ENCODE measurements at places on chromosomes 6 and 20.

DNA sequence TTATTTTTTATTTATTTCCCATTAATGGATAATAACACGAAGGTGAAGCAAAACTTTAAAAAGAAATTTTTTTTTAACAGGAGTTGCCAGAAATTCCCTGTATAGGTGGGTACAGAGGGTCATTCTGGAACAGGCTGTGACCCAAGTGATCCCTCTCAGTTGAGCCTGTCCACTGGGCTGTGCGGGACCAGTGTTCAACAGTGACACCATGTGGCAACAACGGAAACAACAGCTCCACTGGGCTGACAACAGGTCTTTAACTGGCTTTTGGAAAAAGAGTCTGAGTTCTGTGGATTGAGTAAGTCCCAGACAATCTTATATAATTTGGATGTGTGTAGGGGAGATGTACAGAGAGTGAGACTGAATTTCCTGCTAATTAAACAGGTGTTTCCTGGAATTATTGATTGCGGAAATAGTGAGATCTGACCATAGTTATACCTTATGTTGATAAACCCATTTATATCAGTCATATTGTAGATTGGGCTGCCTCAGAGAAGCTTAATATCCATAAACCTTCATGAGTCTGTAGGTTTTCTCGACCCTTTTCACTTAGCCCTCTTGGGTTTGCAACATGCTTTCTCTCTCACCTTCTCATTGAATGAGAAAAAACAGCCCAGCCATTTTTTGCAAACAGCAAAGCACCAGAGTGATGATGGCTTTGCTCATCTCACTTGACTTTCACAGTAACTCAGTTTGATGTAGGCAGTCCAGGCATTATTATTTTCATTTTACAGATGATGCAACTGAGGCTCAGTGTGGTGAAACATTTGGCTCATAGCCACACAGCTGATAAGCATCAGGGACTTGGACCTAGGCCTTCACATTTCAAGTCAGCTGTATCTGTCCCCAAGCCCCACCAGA lies 17.5 kb downstream of the KIAA1755 start:
- no peak for DNase-seq

- no peak for DNase-seq
These were observed 134.0 kb downstream of the GJA10 start for GRCh38 chr6:90028066-90028778.

- DNase-seq: no peak
These were observed 27.3 kb downstream of the COL21A1 start for GRCh38 chr6:56220078-56220477.

DNA sequence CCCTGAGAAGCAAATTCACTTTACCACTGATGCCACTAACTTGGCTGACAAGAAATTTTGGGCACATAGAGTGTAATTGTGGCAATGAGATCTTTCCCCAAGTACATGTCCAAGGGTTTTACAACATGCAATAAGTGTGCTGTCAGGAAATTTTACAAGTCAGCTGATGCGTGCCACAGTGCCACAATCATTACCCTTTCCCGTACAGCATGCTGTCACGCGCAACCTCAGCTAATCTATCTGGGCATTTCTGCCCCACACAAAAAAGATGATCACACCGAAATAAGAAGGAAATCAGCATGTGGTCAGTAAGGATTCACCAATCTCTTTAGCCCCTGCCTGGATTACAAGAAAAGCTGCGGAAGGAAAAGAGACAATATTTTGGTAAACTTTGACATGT lies 163.6 kb upstream of the PREP start:
- DNase-seq: no peak

DNA sequence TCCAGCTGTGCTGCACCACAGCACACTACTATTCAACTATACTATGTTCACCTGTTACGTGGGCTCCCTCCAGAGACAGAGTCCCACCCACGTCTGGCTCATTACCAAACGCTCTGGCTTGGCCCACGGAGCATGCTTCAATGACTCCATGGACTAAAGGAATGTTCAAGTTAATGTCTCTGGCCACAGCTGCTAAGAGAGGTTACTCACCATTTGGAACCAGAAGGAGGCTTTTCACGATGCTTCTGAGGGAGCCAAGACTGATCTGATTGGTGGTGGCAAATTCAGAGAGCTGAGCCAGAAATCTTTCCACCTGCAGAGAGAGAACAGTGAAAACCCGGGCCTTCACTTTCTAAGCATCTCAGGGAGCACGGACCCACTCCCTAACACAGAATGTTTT lies 15.6 kb downstream of the COMMD7 start:
- DNase-seq: no peak

- DNase-seq: no peak
These were observed 231.5 kb upstream of the SUPT3H start for GRCh38 chr6:45609141-45609638.

DNA sequence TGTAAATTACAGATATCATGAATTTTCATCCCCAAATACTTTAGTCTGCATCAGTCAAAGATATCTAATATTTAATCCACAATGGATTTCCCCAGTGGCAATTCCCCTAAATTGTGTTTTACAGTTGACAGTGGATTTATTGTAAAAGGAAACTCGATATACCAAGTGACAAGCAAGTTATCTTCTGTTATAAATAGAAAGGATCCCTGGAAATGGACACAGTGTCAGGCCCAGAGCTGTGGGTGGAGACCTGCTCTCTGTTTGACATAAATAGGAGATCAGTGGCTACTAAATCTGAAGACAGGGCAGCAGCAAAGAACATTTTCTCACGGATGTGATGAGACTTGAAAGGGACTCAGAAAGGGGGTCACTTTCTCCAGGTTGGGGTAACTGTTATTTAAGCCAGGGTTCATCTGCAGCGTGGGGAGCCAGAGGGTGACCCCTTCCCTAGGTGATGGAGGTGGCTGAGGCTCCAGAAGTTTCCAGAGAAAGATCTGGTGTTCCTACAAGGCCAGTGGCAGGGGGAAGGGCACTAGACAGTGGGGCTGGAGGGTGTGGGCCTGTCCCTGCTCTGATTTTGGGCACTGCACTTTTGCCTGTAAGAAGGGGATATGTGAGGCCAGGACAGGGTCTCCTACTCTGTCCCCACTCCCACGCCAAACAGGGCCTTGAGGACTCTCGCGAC lies 12.3 kb upstream of the FAM110A start:
- DNase-seq: no peak

DNA sequence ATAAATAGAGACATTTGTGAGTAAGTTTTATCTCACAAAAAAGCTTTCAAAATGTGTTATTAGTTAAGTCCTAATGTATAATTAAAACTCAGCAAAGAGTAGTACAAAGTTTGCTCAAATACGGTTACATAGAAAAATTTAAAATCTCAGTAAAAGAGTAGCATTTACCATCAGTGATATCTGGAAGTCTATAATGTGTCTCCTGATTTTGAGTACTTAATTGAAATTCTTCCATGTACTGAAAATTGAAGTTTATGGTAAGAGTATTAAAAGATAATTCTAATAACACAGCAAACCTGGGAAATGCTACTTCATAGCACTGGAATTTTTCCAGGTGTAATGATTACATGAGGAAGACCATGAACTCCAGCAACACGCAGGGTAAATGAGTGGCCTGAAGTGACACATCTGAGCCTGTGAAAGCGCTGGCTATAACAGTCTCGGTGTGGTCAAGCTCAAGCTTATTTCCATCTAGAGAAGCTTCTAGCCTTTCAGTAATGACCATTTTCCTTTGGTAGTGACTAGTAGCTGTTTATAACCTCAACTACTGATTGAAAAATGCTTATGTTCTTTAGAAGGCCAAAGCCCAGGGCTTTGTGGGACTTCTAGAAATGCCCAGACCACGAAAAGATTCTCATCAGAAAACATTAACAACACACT lies 203.2 kb downstream of the ISM1 start:
- DNase-seq: no peak

GRCh38 chr6:162385980-162386379 lies 341.6 kb downstream of the PRKN start:
- no peak for DNase-seq

DNA sequence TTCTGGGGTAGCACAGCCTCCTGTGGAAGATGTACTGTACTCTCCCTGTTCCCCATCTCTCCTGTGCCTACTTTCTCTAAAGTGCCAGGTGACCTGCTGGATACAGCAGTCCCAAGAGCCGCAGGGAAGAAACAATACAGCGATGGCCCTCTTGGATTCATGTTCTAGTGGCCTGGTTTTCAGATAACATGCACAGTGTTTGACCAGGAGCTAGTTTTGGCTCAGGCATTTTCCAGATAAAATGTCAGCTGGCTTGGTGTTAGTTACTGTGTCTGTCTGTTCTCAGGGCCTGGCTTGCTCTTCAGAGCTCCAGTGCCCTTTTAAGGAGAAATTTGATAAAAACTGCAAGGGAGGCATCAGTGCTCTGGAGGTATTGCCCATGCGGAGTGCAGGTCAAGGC lies 41.3 kb downstream of the GABRR2 start:
- DNase-seq: no peak

DNA sequence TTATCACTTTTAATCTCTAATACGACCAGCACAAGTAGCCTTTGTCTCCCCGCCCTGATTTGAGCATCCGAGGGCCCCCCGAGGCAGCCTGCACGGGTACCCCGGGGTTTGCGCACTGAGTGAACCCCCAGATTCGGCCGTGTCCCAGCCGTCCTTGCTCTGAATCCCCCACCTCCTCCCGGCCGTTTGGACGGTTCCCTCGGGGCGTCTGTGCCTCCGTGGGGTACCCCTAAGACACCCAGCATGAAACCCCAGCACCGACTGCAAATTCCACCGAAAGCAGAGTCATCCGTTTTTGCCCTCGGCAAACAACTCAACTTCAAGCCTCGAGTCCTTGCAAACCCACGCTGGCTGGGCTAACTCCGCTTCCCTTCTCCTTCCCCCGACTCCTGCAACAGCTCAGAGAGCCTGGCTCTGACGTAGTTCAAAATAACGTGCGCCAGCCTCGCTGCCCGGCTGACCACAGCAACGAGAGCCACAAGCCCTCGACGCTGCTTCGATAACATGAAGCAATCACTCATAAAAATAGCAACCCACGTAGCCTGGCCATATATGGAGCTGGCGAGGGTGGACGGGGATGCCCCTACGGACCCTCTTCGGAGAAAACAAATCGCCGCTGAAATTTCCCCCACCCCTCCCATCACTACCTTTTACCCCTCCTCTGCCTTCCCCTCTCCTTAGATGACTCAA lies 764 bp upstream of the SNAP25 start:
- DNase-seq: no peak

DNA sequence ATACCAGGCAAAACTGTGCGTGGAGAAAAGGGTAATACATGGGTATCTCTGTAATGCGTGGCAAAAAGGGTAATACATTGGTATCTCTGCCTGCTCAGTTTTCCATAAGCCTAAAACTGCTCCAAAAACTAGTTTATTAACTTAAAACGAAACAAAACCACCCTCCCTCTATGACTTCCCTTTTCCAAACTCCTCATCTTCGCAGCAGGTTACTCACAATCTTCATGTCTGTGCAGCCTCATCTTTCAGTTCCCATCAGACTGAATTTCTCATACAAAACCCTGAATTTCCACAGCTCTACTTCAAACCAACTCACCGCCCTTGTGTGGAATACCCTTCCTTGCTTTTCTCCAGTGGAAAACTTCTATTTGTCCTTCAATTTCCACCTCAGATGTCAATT lies 199.4 kb downstream of the PHACTR1 start:
- no peak for DNase-seq

- no peak for DNase-seq
These were observed 72.3 kb downstream of the FARS2 start for GRCh38 chr6:5333658-5334057.

GRCh38 chr20:30484009-30484748 lies 773.3 kb upstream of the DEFB115 start:
- no peak for DNase-seq

DNA sequence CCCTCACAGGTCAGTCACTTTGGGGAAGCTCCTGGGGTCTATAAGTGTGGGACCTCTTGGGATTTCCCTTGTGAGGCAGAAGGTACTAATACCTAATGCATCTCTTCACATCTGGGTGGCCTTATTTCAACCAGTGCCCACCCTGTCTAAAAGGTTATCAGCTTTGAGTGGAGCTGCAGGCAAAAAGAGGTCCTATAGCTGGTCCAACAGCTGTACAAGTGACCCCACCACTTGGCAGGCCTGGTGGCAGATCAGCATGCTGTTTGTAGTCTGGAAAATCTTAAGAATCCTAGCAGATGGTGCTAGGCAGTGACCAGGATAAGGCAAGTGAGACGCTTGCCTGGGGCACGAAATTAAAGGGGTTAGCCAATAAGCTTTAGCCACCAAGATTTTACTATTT lies 51.6 kb upstream of the GTSF1L start:
- no peak for DNase-seq

DNA sequence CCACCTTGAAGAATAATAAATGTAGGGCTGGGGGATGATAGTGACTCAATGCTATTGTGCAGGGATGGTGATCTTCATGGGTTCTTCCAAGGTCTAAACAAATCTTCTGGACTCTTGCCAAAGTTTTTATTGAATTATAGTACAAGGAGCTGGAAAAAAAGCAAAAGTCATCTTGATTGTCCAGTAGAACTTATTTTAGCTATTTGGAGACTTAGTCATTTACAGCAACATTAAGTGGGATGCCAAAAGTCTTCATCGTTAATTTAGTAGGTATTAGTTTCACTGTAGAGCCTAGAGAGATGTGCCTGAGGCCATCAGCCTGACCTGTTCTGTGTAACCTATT lies 212.9 kb upstream of the TBX18 start:
- DNase-seq: no peak

DNA sequence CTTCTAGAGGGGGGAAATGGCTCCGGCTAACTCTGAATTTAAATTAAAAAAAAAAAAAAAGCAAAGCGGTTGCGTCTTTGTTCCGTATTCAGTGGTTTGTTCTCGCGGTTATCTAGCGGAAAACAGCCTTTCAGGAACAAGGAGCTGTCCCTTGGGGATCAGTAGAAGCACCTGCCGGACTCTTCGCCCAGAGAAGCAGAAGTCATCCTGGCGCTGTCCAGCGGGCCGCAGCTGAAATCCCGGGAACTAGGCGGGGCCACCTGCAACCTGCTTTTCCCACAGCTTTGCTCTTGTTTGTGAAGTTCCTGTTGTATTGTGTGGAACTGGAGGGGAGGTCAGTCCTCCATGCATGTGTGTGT lies 43.9 kb upstream of the GJE1 start:
- no peak for DNase-seq

DNA sequence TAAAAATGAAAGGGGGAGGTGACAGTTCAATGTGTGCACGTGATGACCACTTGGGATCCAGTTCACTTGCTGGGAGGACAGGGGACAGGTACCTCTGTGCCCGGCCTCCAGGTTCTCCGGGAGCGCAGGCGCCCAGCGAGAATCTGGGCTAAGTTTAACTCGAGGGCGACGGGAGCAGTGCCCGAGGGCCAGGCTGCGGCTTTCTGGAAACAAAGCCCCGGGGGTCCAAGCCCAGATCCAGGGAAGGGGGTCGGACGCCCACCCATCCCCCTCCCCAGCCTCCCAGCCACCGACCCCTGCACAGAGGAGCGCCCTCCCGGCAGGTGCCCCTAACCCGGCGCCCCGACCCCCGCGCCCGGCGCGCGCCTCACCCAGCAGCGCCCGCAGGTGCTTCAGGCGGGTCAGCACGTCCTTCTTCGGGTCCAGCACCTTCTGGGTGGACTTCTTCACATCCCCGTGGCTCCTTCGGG lies 405 bp downstream of the RALGAPA2 start:
- DNase-seq: no peak

GRCh38 chr6:121873595-121873994 lies 438.1 kb downstream of the GJA1 start:
- DNase-seq: no peak
